ENCODE measurements at places on chromosomes 2 and 18.

- no peak for DNase-seq
These were observed 38.0 kb downstream of the LINC00305 start for GRCh38 chr18:64110692-64111480.

DNA sequence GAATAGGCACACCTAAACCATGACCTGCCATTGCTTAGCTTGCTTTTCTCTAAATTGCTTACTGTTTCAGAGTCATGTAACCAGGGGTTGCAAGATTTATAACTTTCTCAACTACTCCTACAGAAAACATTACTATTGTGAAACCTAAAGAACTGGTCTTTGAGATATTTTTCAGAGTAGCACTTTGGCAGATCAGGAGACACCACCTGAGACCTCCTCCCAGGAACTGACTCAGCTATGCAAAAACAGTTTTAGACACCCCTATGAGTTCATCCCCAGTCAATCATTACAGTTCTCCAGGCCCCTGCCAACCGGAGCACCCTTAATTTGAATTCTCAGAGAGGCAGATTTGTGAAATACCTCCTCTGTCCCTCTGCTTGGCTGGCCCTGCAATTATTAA lies 80.3 kb downstream of the MBOAT2 start:
- no peak for DNase-seq

GRCh38 chr2:176653479-176654443 lies 384.5 kb downstream of the MTX2 start:
- DNase-seq, result no peak

- DNase-seq, result no peak
These were observed 387.8 kb downstream of the ZNF521 start for GRCh38 chr18:24964216-24964615.

GRCh38 chr2:58769111-58769863 lies 528.2 kb upstream of the FANCL start:
- DNase-seq, result no peak

- no peak for DNase-seq
These were observed 4.9 kb downstream of the STAT4 start for GRCh38 chr2:191145769-191146471.

DNA sequence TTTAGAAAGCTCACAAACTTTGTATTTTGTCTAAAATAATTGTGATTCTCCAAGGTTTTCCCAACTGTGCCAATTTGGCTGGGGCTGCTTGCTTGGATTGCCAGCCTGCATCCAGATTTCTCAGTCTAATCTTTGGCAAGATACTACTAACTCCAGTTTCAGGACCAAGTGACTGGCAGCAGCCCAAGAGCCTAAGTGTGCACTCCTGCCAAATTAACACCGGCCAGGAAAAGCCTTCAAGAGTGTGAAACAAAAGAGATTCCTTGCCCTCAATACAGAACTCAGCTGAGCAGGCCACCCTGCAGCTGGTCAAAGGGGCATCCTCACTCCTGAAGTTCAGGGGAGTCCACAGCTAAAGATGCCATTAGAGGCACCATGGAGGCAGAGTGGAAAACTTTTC lies 589.0 kb upstream of the ACVR2A start:
- DNase-seq, result no peak

DNA sequence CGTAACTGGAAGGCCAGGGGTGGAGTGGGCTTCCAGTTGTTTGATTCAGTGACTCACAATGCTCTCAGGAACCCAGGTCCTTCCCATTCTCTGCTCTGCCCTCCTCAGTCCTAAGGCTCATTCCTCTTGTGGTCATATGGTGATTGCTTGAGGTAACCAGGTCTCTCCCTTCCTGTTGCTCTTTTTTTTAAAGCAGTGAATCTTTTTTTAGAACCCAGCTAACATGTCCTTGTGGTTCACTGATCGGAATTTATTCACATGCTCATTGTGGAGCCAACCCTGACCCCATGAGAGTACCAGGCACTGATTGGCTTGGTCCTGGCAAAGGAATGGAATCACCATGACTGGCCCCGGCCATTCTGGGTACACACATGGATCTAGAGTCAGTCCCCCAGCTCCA lies 7.4 kb downstream of the THNSL2 start:
- DNase-seq, result no peak

- no peak for DNase-seq
These were observed 1.2 kb downstream of the ATG9A start for GRCh38 chr2:219228041-219228910.

GRCh38 chr2:99659874-99660273 lies 170.1 kb upstream of the REV1 start:
- DNase-seq, result no peak

DNA sequence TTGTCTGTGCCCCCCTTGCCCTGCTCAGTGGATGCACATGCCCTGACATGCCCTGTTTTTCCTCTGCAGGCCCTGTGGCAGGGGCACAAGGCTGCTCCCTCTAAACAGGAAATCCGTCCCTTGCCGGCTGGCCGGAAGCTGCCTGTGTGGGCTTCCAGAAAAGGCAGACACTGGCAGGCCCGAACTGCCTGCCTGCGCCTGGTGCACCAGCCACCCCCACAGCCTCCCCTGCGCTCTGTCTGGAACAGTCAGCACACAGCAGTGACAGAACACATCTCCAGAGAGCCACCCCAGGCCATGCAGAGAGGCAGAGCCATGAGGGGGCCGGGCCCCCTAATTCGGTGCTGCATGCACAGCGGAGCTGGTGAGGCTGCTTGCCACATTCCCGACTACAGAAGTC lies 33.5 kb downstream of the LOXHD1 start:
- no peak for DNase-seq

DNA sequence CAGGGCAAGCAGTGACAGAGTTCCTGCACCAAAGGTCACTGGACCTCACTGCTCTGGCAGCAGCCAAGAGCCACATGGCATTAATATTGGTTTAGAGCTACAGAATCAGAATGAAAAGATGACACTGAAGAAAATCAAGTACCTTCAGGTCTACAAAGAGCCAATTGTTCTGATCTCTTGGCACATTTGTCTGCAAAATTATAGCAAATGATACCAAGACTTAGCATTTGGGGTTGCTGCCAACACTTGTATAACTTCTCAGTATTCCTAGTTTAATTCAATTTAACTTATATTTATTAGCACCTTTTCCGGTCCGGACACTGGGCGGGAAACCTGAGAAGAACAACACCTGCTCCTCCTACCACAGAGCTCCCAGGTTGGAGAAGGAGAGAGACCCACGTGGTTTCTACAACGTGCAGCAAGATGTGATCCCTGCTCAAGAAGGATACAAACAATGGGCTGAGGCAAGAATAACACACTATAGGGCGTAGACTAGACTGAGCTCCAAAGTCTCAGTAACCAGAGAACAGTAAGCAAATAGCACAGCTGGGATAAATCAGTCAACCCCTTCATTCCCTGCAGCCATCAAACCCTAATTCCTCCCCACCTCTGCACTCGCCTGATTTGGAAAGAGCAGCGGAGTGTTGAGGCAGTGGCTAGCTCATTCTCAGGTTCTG lies 2.4 kb downstream of the LRRC30 start:
- DNase-seq, result no peak

- no peak for DNase-seq
These were observed 101.5 kb upstream of the STON1 start for GRCh38 chr2:48428449-48428848.

GRCh38 chr2:15049096-15049993 lies 416.8 kb downstream of the LRATD1 start:
- DNase-seq, result no peak

- no peak for DNase-seq
These were observed 3.9 kb downstream of the CLHC1 start for GRCh38 chr2:55228226-55228563.

GRCh38 chr18:24456549-24456948 lies 3.9 kb upstream of the HRH4 start:
- DNase-seq, result no peak

DNA sequence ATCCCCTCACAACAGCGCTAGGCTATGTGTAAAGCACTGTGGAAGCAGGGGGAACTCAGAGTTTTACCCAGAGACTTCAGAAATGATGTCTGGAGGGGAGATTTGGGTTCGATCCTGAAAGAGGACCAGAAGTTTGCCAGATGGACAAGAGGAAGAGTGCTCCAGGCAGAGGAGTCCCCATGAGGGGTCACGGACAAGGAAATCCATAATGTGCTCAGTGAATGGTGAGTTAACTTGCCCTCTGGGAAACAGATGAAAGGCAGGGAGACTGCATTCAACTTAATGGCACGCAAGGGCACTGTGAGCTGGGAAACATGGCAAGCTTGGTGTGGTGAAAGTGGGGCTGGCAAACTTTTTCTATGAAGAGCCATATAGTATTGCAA lies 6.0 kb upstream of the ASAP2 start:
- no peak for DNase-seq

GRCh38 chr18:59646228-59646962 lies 50.8 kb downstream of the CCBE1 start:
- DNase-seq, result no peak

DNA sequence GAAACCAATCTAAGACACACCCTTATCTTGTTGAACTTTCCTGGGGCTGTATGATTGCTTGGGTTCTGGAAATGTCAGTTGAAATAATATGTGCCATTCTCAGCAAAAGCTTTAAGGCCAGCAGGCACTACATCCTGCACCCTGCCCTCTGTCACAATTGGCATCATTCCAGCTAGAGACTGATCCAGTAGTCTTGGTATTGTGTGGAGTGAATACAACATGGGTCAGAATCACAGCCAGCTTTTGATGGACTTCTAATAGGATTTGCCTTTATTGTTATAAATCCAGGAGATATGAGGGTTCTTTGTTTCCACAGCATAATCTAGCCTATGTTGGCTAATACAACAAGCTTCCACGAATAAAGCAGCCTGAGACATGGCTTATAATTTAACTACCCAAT lies 617.0 kb upstream of the CDH2 start:
- no peak for DNase-seq

DNA sequence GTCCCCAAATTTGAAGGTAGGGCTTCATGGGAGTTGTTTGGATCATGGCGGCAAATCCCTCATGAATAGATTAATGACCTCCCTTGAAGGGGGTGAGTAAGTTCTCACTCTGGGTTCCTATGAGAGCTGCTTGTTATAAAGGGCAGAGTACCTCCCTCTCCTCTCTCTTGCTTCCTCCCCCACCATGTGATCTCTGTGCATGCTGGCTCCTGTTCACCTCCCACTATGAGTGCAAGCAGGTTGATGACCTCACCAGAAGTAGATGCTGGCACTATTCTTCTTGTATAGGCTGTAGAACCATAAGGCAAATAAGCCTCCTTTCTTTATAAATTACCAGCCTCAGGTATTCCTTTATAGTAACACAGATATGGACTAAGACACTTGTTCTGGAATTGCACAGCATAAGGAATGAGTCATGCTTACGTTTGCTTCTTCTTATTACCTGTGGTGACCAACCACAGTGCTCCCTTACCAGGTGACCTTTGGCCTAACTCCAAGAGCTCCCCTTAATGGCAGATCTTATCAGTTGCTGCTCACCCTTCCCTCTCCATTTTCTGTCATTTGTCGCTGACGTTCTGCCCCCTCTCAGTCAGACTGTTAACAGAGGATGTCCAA lies 559.5 kb upstream of the GCFC2 start:
- no peak for DNase-seq

- no peak for DNase-seq
These were observed 160.9 kb upstream of the EPC2 start for GRCh38 chr2:148483665-148484064.

DNA sequence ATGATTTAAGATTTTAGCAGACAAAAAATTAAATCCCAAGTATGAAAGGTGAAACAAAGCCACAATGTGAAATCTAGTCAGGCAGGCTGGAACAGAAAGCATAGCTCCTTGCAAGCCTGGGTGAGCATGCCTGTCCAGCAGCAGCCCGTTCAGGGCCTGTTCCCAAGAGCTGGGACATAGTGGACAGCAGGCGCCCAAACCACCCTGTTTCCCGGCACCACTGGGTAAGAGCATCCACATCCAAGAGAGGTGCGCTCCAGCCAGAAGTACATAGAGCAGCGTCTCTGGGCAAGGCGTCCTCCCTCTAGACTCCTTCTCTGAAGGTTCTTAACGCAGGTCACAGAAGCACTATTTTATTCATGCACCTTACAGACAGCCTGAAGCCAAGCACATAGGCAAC lies 80.8 kb downstream of the DNER start:
- DNase-seq, result no peak

DNA sequence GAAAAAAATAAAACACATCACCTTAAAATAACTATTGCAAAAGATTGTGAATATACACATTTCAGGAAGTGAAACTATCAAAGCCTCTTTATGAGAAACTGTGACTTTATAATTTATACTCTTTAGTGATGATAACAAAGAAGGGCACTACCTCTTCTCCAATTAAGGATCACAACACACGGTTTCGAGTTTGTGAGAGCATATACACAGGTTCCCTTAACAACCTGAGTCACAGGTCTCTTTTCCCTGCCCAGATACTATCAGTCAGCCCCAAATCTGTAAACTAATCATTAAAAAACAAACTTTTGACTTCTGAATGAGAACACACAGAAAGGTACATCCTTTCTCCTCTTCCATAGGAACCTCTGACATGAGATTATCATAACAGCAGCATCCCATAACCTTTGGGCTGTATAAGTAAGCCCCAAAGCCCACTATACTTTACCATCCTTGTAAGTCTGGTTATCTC lies 44.9 kb downstream of the PTPN2 start:
- no peak for DNase-seq

DNA sequence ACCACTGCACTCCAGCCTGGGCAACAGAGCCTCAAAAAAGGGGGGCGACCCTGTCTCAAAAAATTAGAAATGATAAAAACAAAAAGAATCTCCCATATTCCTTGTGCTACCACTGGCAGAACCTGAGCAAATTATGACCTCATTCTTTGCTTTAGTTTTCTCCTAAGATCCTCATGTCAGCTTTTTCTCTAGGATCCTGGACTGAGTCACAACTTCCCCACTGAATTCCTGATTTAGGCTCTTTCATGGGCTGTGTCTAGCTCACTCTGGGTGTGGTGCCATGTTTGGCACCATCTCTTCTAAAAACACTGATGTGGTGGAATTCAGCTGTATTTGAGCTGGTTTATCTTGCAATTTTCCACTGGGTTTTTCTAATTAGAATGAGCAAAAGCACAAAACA lies 37.1 kb downstream of the EXOC6B start:
- DNase-seq, result no peak

DNA sequence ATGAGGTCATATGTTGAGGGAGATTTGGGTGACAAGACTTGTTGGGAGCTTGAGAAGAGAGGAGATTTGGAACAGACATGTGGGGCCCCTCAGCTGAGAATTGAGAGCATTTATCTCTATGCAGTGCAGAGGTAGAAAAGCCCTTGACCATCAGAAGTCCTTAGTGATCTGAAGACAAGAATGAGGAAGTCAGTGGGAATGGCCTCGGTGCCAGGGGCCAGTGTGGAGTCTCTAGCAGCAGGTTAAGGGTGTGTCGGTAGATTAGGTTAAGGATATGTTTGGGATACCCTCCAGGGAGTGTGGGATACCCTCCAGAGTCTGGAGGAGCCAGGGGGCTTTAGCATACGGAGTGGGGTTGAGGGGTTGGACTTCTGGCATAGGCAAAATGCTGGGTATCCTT lies 41.6 kb downstream of the FBXO48 start:
- no peak for DNase-seq

GRCh38 chr18:52442686-52443085 lies 102.7 kb downstream of the DCC start:
- DNase-seq, result no peak

GRCh38 chr2:128769457-128770142 lies 450.9 kb upstream of the HS6ST1 start:
- DNase-seq, result no peak

GRCh38 chr2:148745151-148745851 lies 100.8 kb downstream of the EPC2 start:
- no peak for DNase-seq
